Aortic smooth muscle cell (primary cell): ENCODE measurements at places on chromosomes 5 and 9. TPM values are rescaled to one million over a fixed set of nuclear protein-coding genes. Genes with fewer than 3 reads are reported as not detected.

The BRINP1 gene
- 0.56 and 1.3 TPM in 2 replicates for total RNA-seq

The MED27 gene
- 14.8 and 18.1 TPM in 2 replicates for total RNA-seq

The TMEM174 gene
- total RNA-seq, result not detected in 2 replicates

The FIBCD1 gene
- total RNA-seq, result 0.26 and 0.50 TPM in 2 replicates

The DIAPH1 gene
- 35.9 and 44.5 TPM in 2 replicates for total RNA-seq

The ACER2 gene
- 2.5 and 3.6 TPM in 2 replicates for total RNA-seq

The FBP2 gene
- 0.06 TPM in 1 of 2 replicates, not detected in the other for total RNA-seq

The ARSI gene
- total RNA-seq, result 0.13 and 0.19 TPM in 2 replicates
